Heart left ventricle (tissue), 16 donors: ENCODE measurements at places on chromosomes 1 and 21. TPM values are rescaled to one million over a fixed set of nuclear protein-coding genes. Genes with fewer than 3 reads are reported as not detected.
A peak's percentile ranks its signal among the peaks of the same experiment; 100 is the strongest.

DNA sequence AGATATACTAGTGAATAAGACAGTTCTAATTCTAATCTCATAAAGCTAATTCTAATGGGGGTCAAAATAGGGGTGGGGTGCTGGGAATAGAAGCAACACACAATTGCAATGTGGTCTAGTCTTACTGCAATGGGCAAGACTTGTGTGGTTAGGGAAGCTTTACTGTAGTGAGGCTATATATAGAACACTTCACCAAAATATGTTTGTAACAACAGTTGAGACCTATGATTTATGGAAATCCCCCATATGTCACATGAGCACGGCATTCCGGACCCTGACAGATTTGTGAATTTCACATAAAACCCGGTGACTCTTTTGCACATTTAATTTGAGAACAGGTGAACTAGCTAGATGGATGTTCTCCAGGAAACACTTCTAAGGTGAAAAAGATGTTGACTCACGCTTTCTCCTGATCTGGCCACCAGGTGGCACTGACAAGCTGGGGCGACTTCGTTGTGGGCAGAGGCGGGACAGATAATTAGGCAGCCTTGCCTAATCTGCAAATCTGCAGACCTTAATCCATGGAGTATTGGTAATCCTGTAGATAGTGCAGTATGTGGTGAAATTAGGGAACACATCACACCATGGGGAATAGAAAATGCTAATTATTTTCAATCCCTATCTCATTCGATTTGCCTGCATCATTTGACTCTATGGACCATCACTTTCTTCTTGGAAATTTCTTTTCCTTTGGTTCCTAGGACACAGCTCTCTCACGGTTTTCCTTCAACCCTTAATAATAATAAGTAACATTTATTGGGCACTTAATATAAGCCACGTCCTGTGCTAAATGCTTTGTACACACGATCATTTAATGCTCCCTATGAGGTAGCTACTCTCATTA lies 37.7 kb downstream of the KIAA0040 start:
- no peaks in the 10 kb centered on the region for H3K4me1 ChIP-seq
- H3K4me3 ChIP-seq = no peak overlapping the region
- no peak overlapping the region for H3K27ac ChIP-seq
- DNase-seq = peak; percentile 85

GRCh38 chr1:113592230-113592629 lies 167.1 kb downstream of the PHTF1 start:
- no peaks in the 10 kb centered on the region for H3K4me1 ChIP-seq
- H3K27ac ChIP-seq = no peak overlapping the region
- peaks cover 18% of the 10 kb centered on the region for H3K36me3 ChIP-seq

HECTD3 gene
- total RNA-seq = 29.9 TPM

- no peak overlapping the region for H3K4me3 ChIP-seq
- peaks cover 46% of the 10 kb centered on the region for H3K4me1 ChIP-seq
- DNase-seq = no peak
- no peaks in the 10 kb centered on the region for H3K27me3 ChIP-seq
- H3K27ac ChIP-seq = no peak overlapping the region
- H3K36me3 ChIP-seq = peaks cover 6% of the 10 kb centered on the region
These were observed 75.4 kb downstream of the SLC35A3 start for GRCh38 chr1:100045206-100045605.

- peak; percentile 75 for DNase-seq
- H3K27me3 ChIP-seq = no peaks in the 10 kb centered on the region
These were observed 55.3 kb downstream of the ETS2 start for GRCh38 chr21:38861056-38861455.

TFF1 gene
- not detected for total RNA-seq

SMG7 gene
- 55.0 TPM for total RNA-seq

DNA sequence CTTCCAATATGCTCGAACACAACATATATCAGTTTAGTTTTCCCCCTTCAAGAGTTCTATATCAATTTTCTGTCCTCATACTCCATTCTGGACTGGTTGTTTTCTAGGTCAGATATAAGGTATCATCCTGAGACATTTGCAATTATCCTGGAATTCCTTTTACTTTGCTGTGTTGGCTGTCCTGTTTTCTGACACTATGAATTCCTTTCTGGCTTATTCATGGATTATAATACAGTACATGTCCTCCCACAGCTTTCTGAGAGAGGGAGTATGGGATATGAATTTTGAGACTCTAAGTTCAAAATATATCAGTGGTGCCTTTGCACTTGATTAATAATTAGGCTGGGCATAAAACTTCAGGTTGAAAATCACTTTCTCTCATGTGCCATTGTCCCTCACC lies 11.9 kb downstream of the PHTF1 start:
- peaks cover 48% of the 10 kb centered on the region for H3K36me3 ChIP-seq
- H3K27ac ChIP-seq = no peak overlapping the region
- DNase-seq = no peak
- H3K4me1 ChIP-seq = no peaks in the 10 kb centered on the region
- no peaks in the 10 kb centered on the region for H3K27me3 ChIP-seq
- H3K4me3 ChIP-seq = no peak overlapping the region

- no peak overlapping the region for H3K27ac ChIP-seq
- peaks cover 11% of the 10 kb centered on the region for H3K36me3 ChIP-seq
- H3K4me3 ChIP-seq = no peak overlapping the region
These were observed 53.8 kb downstream of the LYPLAL1 start for GRCh38 chr1:219227360-219228057.

DNA sequence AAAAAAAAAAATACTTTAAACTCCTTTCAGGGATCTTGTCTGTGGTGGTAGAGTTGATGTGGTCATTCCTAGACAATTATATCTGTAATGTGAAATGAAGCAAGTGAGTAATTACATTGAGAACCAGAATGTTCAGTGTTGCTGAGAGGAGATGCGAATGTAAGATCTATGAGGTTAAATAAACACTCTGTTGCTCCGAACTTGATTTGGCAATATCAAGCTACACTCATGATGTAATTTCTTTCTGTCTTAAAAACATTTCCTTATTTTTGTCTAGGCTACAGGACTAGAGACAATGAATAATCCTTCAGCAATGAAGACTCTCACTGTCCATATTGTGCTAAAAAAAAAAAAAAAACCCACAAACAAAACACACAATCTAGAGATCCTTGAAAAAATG lies 63.1 kb upstream of the IGSF5 start:
- no peaks in the 10 kb centered on the region for H3K4me1 ChIP-seq
- H3K4me3 ChIP-seq = no peak overlapping the region
- no peak for DNase-seq
- no peaks in the 10 kb centered on the region for H3K36me3 ChIP-seq
- H3K27ac ChIP-seq = no peak overlapping the region
- no peaks in the 10 kb centered on the region for H3K27me3 ChIP-seq

KRTAP7-1 gene
- not detected for total RNA-seq

GRCh38 chr21:17185674-17186073 lies 327.2 kb upstream of the CXADR start:
- H3K36me3 ChIP-seq = no peaks in the 10 kb centered on the region
- H3K27ac ChIP-seq = no peak overlapping the region
- peak; percentile 29 for DNase-seq

- H3K4me1 ChIP-seq = no peaks in the 10 kb centered on the region
- H3K27ac ChIP-seq = no peak overlapping the region
- no peaks in the 10 kb centered on the region for H3K27me3 ChIP-seq
- H3K36me3 ChIP-seq = no peaks in the 10 kb centered on the region
These were observed 17.5 kb upstream of the RAB4A start for GRCh38 chr1:229253151-229253974.

GRCh38 chr1:111592389-111593361 lies 26.9 kb upstream of the RAP1A start:
- peak overlapping the region; percentile 92 for H3K27ac ChIP-seq
- peak; percentile 94 for DNase-seq
- H3K4me1 ChIP-seq = peaks cover 36% of the 10 kb centered on the region
- H3K36me3 ChIP-seq = no peaks in the 10 kb centered on the region
- peak overlapping the region; percentile 9 for H3K4me3 ChIP-seq
- H3K27me3 ChIP-seq = no peaks in the 10 kb centered on the region

GRCh38 chr1:31924839-31925238 lies 13.3 kb downstream of the PTP4A2 start:
- peaks cover 47% of the 10 kb centered on the region for H3K4me1 ChIP-seq
- DNase-seq = no peak
- no peaks in the 10 kb centered on the region for H3K36me3 ChIP-seq
- no peak overlapping the region for H3K27ac ChIP-seq
- H3K4me3 ChIP-seq = no peak overlapping the region

CELA2B gene
- total RNA-seq = not detected

- H3K36me3 ChIP-seq = no peaks in the 10 kb centered on the region
- no peaks in the 10 kb centered on the region for H3K4me1 ChIP-seq
- no peak for DNase-seq
- H3K4me3 ChIP-seq = no peak overlapping the region
- no peaks in the 10 kb centered on the region for H3K27me3 ChIP-seq
These were observed 58.8 kb downstream of the MAP3K21 start for GRCh38 chr1:233386336-233386735.

CHIA gene
- total RNA-seq = not detected

LEFTY1 gene
- total RNA-seq = not detected

GRCh38 chr1:4836574-4836973 lies 182.2 kb downstream of the AJAP1 start:
- no peak for DNase-seq
- H3K27me3 ChIP-seq = no peaks in the 10 kb centered on the region
- no peak overlapping the region for H3K4me3 ChIP-seq
- no peak overlapping the region for H3K27ac ChIP-seq
- no peaks in the 10 kb centered on the region for H3K4me1 ChIP-seq
- H3K36me3 ChIP-seq = no peaks in the 10 kb centered on the region

TSPEAR gene
- total RNA-seq = 0.07 TPM

GRCh38 chr1:107358619-107359327 lies 217.9 kb downstream of the NTNG1 start:
- H3K4me1 ChIP-seq = no peaks in the 10 kb centered on the region
- H3K36me3 ChIP-seq = no peaks in the 10 kb centered on the region
- no peak for DNase-seq
- H3K4me3 ChIP-seq = no peak overlapping the region
- no peaks in the 10 kb centered on the region for H3K27me3 ChIP-seq

GRCh38 chr1:160365325-160365724 lies 1.5 kb upstream of the NHLH1 start:
- no peak for DNase-seq
- H3K27ac ChIP-seq = no peak overlapping the region
- no peaks in the 10 kb centered on the region for H3K36me3 ChIP-seq
- H3K27me3 ChIP-seq = no peaks in the 10 kb centered on the region
- no peaks in the 10 kb centered on the region for H3K4me1 ChIP-seq

DNA sequence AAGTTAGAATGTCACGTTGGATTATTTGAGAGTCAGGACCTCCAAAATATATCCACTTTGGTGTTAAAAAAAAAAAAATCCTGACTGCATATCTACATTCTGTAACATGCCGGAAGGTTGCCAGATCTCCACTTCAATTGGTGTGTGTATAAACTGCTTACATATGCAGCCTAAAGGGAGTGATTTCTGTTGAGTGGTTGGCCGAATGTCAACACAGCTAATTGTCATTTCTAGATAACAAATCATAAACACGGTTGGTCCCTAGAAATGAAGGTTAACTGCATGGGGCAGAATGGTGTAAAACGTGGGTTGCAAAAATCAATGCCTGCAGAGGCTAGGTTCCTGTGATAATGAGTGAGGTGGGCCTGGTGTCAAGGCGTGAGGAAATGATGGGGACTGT lies 15.0 kb upstream of the ROR1 start:
- H3K4me3 ChIP-seq = no peak overlapping the region
- no peaks in the 10 kb centered on the region for H3K27me3 ChIP-seq
- H3K36me3 ChIP-seq = no peaks in the 10 kb centered on the region
- DNase-seq = no peak
- no peak overlapping the region for H3K27ac ChIP-seq

DNA sequence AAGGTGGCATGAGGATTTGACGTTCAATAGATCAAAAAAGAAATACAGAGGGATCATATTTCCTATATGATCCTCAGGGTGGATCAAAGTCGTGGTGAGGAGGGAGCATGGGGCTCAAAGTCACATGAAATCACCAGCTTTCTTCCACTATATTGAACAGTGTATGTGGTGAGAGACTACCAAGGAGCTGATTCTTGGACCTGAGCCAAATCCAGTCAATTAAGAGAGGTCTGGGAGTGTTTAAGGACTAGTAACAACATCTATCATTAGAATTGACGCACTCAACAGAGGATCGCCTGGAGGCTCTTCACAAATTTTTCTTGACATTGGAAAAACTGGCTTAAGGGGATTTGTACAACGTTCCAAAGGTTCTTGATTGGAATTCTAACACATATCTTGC lies 267.7 kb upstream of the PROX1 start:
- no peak overlapping the region for H3K4me3 ChIP-seq
- H3K27ac ChIP-seq = no peak overlapping the region
- H3K4me1 ChIP-seq = no peaks in the 10 kb centered on the region
- no peaks in the 10 kb centered on the region for H3K36me3 ChIP-seq

- H3K27ac ChIP-seq = no peak overlapping the region
- no peaks in the 10 kb centered on the region for H3K27me3 ChIP-seq
- H3K4me1 ChIP-seq = no peaks in the 10 kb centered on the region
- H3K36me3 ChIP-seq = no peaks in the 10 kb centered on the region
- DNase-seq = no peak
These were observed 8.3 kb upstream of the KCNAB2 start for GRCh38 chr1:6037338-6037762.

FCRL5 gene
- total RNA-seq = not detected

- H3K4me3 ChIP-seq = no peak overlapping the region
- H3K4me1 ChIP-seq = peaks cover 4% of the 10 kb centered on the region
- H3K27ac ChIP-seq = no peak overlapping the region
These were observed 60.9 kb downstream of the SLX9 start for GRCh38 chr21:45000637-45001133.

DNA sequence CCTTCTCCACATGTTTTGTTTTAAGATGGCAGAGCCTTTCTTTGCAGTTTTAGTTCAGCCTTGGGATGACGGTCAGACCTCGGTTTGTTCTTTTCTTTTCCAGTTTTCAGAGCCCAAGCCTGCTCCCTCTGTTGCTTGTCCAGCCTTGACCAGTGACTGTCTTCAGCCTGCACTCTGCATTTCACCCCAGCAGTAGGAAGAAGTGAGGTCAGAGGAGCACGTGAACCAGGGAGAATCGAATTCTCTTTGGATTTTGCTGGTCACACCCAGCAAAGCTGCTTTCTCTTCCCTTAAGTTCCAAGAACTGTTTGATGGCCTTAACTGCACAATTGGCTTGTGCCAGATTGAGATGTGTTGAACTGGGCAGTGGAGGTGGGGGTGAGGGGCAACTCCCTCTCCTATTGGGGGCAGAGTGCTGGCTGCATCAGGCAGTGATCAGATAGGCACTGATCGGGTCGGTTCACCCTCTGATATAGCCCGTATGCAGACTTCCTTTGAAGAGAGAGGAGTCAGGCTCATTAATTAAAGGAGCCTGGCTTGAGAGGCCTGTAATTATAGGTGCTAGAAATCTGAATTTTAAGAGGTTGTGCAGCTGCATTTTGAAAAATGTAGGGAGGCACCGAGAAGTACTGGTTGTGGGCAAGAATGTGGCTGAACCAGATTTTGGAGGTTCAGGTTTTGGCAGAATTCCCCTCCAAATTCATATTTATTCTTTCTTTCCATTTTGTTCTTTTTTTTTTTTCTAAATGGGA lies 42.4 kb downstream of the PEX14 start:
- no peaks in the 10 kb centered on the region for H3K27me3 ChIP-seq
- H3K4me3 ChIP-seq = no peak overlapping the region
- H3K4me1 ChIP-seq = peaks cover 9% of the 10 kb centered on the region
- no peaks in the 10 kb centered on the region for H3K36me3 ChIP-seq
- H3K27ac ChIP-seq = no peak overlapping the region
- DNase-seq = no peak

PFKFB2 gene
- 130 TPM for total RNA-seq
